T-helper 17 cell (primary cell): ENCODE measurements at places on chromosomes 1 and 21.

GRCh38 chr1:71647513-71648300, 566.9 kb upstream of the ZRANB2 start:
- DNase-seq, result no peak

- DNase-seq, result no peak
These were observed 1.2 kb downstream of the SARS1 start for GRCh38 chr1:109214695-109215623.

DNA sequence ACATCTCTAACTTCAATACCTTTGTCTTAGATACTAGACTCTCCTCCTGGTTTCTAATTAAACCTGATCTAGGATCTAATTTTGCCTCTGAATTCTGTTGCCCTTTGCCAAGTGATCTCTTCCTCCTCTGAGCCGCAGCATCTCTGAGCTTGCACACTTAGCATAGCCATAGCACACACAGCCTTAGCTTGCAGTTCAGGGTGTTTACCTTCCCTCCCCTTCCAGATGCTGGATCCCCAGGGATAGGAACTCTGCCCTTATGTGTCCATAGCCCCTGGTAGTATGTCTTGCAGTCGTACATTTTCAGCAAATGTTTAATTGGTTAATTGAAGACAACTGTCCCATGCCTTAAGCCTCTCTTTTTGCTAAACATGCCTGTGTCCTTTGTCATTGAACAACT, 30.3 kb downstream of the SELL start:
- DNase-seq, result no peak

DNA sequence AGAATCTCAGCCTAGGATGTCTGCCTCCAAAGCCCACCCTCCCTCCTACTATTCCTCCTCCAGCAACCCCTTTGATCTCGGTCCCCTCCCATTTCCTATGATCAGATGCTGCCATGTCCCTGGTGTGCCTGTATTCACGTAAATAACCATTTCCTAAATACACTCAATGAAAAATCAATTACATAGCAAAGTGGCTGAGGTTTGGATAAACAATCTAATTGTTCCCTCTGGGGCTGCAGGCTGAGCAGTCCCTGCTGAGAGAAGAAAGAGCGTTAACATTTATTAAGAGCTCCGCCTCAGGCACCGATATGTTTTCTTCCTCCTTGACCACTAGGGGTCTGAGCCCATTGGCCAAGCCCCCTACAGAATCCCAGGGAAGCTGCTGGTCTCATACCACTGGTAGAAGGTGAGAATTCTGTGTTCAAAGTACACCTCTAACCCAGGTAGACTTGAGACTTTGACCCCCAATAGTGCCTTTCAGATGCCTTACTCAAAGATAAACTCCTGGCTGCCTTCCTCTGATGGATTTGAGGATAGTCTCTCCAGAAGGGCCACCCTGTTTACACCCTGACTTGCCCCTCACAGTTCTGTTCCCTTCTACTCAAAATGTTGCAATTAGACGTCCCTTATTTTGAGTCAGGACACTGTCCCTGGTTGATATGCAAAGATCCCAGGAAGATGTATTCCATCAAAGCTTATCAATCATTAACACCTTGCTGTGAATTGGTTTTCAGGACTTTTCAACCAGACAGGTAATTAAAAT, 33.9 kb upstream of the CAMK1G start:
- DNase-seq, result no peak

GRCh38 chr1:229757226-229757625, 131.2 kb downstream of the URB2 start:
- DNase-seq, result no peak

- no peak for DNase-seq
These were observed 9.2 kb downstream of the VASH2 start for GRCh38 chr1:212959266-212960220.

DNA sequence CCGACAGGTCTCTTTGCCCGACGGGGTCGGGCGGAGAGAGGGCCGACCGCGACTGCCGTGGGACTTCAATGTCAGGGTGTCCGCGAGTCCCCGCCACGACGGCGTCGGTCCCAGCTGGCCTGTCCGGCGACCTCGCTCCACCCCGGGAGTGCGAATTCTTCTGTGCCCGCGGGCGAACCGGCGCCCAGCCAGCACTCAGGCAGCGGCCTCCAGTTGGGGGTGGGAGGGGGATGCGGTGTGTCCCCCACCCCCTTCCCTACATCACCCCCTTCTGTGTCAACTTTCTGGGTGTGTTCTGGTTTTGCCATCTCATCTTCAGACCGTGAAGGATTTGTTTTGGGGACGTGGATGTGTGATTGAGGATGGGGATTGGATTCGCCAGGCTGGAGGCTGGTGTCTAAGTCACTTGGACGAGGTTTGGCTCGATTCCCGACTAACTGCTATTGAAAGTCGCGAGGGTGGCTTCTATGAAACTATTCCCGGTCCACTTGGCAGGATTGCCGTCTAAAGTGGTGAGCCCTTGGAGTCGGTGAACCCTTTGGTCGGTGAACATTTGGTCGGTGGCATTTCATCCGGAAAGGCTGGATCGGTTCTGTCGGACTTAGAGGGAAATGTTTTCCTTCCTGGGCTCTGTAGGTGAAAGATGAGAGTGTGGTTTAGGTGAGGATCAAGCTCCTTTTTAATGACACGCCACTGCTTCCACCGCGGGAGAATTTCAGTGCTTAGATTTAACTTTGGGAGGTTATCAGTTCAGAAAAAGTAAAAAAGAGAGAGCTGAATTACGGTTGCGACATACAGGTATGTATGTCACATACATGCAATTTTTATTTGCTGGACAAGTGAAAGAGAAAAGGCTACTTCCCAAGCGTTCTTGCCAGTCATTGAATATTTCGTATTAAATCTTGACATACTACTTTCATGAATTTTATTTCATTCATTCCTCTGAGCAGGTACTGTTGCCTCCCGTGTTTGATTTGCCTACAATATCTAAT, 771 bp downstream of the ABCD3 start:
- no peak for DNase-seq

DNA sequence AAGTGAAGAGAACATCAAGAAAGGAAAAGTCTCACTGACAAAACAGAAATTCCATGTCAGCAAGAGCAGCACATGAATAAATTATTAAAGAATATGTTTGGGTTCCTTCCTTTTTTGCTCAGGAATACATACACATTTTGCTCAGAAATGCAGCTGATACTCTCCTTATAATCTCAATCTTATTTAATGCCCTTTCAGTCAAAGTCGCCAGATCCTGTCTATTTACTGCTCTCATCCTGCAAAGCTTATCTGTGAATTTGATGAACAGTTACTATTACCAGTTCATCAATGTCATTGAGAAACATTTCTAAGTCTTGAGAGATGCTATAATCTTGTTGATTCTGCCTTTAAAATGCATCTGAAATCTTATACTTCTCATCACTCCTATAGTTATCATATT, 543.1 kb upstream of the ZRANB2 start:
- DNase-seq, result no peak

DNA sequence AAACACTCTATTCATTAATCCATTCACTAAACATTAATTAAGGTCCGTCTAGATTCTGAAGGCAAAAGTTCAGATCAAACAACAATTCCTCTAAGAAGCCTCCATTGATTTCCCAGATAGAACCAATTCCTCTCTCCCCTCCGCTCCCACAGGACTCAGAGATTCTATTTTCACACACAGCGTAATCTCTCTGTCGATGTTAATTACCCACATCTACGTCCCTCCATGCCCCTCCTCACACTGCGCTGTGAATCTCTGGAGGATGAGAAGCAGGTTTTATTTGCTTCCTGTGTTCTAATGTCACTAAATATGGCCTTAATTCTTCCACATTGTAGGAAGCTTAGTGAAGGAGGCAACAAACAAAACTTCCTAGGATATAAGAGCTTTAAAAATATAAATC, 306.7 kb downstream of the DSCAM start:
- no peak for DNase-seq

DNA sequence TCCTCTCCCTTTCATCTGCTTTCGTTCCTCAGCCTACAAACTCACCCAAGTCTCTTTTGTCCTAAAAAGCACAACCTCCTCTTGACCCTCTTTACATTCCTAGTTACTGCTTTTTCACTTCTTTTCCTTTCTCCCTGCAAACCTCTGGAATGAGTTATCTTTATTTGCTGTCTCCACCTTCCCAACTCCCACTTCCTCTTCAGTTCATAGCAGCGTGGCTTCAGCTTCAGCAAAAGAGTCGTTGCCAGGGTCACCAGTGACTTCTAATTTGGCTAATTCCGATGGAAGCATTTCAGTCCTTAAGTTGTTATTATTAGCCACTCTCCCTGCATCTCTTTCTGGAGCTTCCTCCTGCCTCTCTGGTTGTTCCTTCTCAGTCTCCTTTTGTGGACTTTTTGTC, 6.2 kb upstream of the TMEM54 start:
- no peak for DNase-seq

- DNase-seq, result no peak
These were observed 26.8 kb downstream of the IFFO2 start for GRCh38 chr1:18929686-18930085.

DNA sequence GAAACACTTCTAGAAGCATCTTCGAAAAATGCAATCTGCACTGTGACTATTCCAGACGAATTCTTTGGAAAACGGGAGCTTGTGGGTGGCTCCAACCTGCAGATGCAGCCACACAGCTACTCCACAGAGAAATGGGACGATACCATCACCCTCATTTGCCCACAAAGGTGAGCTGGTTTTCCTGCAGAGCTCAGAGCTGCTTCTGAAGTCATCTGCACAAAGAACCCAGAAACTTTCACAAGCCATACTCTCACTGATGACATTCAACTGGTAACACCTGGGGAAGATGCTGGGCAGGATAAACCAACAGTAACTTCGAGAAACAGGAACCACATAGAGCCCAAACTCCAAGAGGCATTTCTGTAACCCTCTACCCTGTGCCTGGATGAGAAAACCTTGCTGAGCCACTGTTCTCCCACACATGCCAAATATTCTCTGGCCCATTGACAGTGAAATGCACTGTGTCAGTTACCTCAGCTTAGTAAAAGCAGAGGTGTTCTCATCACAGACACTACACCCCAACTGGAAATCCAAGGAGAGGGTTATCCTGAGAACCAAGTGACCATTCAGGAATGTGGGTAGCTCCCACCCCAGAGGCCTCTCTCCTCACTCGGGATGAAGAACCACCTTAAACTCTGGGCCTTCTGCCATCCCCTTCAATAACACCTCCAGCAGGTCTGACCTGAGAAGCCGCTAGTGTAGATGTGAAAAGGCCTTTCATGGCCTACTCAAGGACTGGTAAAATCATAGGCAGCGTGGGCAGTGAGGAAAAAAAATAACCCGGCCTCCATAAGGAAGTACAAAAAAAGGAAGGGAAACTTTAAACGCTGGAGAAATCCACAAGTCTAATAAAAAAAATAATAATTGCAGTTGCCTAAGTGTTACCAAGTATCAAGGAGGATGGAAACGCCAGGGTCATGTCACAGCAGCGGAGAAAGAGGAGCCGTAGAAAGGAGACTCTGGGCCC, 56.7 kb downstream of the HSF2BP start:
- no peak for DNase-seq

DNA sequence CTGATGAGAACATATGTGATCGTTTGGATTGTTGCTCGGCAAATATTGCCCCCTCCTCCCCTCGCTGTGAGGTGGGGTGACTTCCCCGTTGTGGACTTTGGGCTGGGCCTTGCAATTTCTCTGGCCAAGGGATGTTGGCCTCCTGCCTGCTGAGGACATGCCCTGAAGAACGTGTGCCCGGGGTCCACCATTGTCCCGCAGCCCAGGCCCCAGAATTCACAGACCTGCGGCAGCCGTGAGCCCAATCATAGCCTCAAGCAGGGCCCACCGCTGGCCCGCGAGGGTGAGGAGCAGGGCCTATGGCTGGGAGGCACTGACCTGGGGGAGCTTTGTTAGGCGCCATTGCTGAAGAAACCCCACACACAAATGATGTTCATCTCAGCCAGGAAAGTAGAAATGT, 58.3 kb upstream of the ACTRT2 start:
- DNase-seq, result no peak

- DNase-seq, result no peak
These were observed 32.7 kb downstream of the TRIM11 start for GRCh38 chr1:228373681-228374571.

GRCh38 chr1:42186152-42186551, 21.6 kb upstream of the GUCA2A start:
- no peak for DNase-seq

GRCh38 chr1:45093334-45093733, 81.3 kb downstream of the UROD start:
- DNase-seq, result no peak

DNA sequence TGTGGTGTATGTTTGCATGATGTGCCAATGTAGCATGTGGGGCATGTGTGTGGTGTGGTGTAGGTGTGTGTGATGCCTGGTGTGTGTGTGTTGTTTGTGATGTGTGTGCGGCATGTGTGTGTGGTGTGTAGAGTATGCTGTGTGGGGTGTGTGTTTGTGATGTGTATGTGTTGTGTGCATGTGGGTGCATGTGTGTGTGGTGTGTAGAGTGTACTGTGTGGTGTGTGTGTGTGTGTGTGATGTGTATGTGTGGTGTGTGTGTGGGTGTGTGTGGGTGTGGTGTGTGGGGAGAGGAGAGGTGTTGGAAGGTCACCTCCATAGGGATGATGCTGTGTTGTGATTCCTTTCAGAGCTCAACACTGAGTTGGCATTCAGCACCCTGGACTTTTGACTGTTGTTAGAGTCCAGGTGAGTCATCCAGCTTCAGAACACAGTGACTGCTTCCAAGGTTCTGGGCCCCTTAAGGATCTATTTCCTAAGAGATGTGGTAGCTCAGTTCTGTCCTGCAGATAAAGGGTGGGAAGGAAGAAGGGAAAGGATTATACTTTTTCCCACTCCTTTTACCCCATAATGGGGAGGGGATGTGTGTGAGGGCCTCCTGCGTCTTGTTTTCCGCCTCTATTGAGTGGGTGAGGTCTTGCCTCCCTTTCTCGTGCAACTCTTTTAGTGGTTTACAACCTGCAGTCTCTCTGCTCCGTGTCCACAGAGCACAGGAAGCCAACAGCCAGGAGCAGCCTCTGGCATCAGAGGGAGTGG, 47.6 kb downstream of the RHOU start:
- DNase-seq, result no peak

GRCh38 chr21:43268804-43269186, 100.0 kb downstream of the CRYAA start:
- no peak for DNase-seq

DNA sequence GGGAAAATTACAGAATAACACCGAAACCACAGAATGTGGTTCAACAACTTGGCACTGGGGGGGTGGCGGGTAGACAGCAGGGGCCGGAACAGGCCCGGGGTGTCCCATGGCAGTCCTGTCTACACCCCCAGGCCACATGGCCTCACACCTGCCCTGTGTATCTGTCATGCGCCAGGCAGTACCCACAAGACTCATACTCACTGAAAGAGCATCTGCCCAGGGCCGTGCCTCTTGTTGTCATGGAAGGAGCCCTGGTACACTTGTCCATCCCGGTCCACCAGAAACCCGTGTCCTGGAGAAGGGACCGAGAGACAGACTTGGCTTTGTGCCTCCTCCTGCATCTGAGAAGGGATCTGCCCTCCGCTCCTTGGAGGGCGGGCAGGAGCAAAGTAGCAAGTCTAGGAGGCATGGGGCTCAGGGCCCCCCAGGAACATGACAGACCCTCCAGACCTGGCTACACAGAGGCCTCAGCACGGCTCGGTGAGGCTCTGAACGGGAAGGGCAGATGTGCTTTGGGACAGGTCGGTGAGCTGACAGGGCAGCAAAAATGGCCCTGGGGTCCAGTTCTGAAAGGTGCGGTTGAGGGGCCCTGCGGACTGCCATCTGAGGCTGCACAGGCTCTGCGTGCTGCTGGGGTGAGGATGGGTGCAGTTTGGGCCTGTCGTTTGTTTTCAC, 5.6 kb downstream of the MORN1 start:
- peak; percentile 7 for DNase-seq
